NCI-H510A treated with DMSO at 0.1 percent for 48 hours (cell line): ENCODE measurements at places on chromosomes 16 and 17.

DNA sequence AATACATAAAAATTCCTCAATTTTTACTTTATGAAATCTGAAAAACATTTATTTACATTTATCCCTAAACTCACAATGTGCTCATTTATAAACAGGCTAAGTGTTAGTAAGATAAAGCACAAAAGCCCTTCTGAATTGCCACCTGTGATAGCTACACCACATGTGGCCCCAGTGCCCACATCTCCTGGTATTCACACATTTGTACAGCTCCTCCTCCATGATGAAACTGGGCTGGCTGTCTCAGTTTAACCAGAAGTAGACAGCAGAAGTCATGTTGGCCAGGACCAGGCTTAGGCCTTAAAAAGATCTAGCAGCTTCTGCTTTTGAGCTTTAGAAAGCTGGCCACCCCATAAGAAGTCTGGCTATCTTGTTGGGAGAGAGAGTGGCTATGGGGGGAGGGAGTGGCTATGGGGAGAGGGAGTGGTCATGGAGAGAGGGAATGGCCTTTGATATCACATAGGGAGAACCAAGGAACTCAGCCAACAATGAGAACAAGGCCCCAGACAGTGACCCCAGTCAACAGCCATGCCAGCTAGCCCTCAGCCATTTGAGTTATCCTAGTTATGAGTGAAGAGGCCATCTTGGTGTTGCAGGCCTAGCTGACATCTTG lies 47.4 kb downstream of the CEP95 start:
- DNase-seq = no peak

DNA sequence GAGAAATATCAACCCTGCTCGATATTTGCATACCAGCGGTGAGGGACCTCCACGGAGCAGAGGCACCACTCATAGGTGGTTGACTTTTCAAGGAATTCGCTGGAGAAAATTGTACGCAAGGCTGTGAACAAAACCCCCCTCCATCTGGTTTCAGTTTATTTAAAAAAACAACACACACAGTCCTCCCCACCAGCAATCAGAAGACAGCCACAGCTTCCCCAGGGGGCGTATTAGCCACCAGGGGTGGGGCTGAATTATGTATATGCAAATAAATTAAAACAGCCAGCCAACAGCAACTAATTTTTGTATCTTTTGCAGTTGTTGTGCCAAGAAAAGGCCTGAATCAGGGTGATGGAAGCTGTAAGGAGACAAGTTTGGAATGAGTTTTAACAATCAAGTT lies 5.9 kb upstream of the HSD11B2 start:
- DNase-seq = no peak

GRCh38 chr17:60664022-60664421 lies 13.6 kb upstream of the BCAS3 start:
- DNase-seq = no peak

DNA sequence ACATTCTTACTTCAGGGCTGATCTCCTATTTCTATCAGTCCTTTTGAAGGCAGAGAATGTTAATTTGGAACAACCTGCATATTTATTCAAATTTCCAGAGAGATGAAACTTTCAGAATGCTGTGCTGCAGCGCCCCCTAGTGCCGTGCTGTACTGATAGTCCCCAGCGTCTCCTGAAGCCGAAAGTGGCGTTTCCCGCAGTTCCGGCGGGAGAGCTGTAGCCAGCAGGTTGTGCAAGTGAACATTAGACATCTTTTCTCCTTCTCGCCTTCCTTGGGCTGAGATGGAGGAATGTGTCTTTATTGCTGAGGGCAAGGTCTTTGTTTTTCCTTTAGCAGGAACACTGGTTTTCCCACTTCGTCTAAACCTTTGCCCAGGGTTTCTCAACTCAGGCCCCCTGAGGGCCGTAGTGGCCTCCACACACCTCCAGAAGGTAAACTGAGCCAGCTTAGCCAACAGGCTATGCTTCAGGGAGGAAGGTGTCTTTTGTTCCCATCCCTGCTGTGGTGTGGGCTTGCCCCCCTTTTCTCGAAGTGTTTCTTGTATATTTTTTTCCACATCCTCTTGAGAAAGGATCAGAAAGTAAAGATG lies 26.4 kb downstream of the USP10 start:
- peak; percentile 93 for DNase-seq

GRCh38 chr17:21548236-21548635 lies 144.1 kb upstream of the KCNJ18 start:
- DNase-seq = no peak

DNA sequence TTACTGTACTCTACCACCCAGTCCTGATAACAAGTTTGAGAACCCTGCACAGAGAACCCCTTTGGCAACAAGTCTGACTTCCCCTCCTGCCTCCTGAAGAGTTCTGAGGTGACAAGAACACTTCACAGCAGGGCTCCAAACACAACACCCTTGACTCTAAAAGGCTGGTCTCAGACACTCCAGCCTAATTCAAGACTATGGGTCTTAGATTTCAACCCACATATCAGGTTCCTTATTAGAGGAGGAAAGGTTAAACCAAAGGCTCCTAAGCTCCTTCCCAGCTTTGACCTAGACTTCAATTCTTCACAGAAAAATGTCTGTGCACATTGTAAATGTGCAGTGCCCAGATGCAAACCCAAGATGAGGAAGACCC lies 23.0 kb downstream of the RANBP10 start:
- no peak for DNase-seq

GRCh38 chr17:7281074-7281952 lies at the start of gene SLC2A4:
Gene SLC2A4, plus strand, starts transcription at chr17:7281718. Its CDS starts 217 bp downstream, at chr17:7281935.
- DNase-seq = peak; percentile 76

GRCh38 chr16:81797443-81797842 lies 18.4 kb downstream of the PLCG2 start:
- DNase-seq = no peak

DNA sequence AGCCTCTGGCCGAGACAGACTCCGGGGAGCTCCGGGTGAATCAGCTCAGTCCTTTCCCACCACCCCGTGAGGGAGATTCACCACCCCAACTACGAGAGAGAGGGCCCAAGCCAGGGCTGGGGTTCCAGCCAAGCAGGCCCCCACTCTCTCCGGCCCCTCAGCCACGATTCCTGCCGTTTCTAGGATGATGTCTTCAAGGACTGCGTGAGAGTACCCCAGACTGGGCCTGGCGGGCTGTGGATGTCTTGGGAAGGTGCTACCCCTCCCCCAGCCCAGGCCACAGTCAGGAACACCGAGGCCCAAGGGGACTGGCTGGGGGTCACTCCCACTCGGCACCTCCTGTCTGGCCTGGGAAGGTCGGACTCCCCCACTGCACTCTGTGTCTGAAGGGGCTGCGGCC lies 21.6 kb upstream of the PABPN1L start:
- no peak for DNase-seq

DNA sequence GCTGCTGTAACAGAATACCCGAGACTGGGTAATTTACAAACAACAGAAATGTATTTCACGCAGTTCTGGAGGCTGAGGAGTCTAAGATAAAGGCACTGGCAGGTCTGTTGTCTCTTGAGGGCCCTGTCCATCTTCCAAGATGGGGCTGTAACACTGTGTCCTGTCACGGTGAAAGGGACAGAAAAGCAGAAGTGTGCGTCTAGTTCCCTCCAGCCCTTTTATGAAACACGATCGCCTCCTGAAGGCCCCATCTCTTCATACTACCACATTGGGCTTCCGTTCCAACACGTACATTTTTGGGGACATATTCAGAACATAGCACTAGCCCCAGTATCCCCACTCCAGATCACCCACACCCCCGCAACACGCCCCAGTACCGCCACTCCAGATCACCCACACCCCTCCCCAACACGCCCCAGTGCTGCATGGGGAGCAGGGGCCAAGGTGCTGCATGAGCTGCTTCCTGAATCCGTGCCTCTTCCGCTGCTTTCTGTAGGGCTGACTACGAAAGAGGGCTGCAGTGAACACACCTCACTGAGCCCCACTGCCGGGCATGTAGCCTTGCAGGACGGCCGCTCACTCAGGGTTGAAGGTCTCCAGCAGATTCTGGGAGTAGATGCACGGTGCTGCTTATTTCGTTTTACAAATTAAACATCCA lies 91.9 kb downstream of the RPTOR start:
- DNase-seq = no peak

GRCh38 chr17:73028299-73028755 lies 64.2 kb downstream of the SLC39A11 start:
- no peak for DNase-seq

DNA sequence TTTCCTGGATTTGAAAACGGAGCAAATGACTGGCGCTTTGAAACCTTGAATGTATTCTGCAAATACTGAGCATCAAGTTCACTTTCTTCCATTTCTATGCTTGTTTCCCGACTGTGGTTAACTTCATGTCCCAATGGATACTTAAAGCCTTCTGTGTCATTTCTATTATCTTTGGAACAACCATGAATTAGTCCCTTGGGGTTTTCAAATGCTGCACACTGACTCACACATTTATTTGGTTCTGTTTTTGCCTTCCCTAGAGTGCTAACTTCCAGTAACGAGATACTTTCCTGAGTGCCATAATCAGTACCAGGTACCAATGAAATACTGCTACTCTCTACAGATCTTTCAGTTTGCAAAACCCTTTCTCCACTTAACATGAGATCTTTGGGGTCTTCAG lies 32.3 kb downstream of the BRCA1 start:
- no peak for DNase-seq

GRCh38 chr17:72763981-72764380 lies 328.5 kb downstream of the SLC39A11 start:
- no peak for DNase-seq

GRCh38 chr17:70093163-70093562 lies 18.1 kb downstream of the KCNJ16 start:
- no peak for DNase-seq

- no peak for DNase-seq
Measured at GRCh38 chr17:47703191-47703591, 9.2 kb downstream of the TBKBP1 start.

DNA sequence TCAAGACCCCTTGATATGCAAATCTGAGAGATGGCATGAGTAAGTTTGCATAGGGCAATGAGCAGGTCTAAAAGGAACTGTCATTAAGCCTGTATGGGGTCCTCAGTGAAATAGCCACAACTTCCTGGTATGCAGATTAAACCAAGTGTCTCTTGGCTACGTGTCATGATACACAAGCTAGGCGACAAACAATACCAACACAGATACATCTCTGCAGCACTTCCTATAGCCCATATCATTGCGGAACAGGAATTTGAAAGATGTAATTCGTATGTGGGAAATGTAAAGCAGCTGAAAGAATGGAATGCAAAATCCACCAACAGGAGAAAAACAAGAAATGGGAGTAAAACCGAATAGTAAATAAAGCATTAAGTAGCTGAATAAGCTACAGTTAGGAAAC lies 12.9 kb downstream of the PRSS22 start:
- no peak for DNase-seq

- DNase-seq = no peak
Measured at GRCh38 chr16:59385491-59385890, 651.4 kb upstream of the GOT2 start.
